ENCODE measurements at places on chromosomes 4 and X.

GRCh38 chr4:118883861-118884260 is 4.8 kb upstream of the SYNPO2 start:
- DNase-seq = no peak

GRCh38 chr4:154622598-154622997 is 10.1 kb upstream of the FGG start:
- DNase-seq = peak; percentile 42

DNA sequence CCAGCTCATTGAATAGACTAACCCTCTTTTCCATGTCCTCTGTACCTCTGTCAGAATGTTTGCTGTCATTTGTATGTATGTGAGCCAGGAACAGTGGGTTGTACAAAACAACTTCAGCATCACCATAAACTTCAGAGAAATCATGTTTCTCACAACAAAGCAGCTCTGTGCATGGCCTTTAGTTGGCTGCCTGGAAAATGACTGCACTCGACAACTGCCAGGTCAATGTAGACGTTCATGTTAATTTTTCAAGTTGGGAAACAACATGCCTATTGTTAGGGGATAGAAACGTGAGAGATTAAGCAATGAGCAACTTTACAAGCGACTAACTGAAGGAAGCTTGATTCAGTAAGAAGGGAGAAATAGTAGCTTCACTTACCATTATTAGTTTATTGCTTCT is 17.9 kb upstream of the CXCL11 start:
- no peak for DNase-seq

GRCh38 chr4:55347610-55348228 is 1.7 kb downstream of the SRD5A3 start:
- DNase-seq = no peak

DNA sequence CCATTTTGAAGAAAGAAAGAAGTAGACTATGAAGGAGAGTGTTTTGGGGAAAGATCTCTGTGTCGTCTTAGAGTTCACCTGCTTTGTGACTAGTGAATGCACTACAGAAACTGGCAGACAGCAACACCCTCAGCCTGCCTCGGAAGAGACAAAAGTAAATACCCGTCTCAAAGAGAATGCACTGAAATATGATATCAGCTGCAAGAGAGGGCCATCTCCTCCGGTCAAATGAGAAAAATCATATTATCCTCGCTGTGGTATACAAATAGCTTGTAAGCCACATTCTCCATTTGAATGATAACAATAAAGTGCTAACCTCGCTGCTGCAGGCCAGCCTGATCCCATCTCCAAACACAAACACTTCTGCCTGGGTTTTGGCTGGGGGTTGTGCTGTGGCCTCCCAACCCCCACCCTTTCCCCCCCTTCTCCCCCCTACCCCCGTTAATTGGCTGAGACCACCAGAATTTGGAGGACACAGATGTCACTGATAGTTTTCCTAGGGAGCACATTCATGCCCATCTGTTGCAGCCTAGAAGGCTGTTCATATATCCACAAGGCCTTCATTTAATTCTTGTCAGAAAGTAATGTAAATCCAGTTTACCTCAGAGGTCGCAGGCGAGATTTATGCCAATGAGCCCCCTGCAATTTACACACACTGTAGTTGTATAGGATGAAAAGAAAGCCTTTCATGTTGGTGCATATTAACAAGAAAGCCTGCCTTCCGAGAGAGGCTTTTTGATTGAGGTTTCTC is 46.3 kb downstream of the ALPK1 start:
- DNase-seq = no peak

- DNase-seq = no peak
Observed at GRCh38 chr4:95379633-95380032, 169.1 kb downstream of the UNC5C start.

DNA sequence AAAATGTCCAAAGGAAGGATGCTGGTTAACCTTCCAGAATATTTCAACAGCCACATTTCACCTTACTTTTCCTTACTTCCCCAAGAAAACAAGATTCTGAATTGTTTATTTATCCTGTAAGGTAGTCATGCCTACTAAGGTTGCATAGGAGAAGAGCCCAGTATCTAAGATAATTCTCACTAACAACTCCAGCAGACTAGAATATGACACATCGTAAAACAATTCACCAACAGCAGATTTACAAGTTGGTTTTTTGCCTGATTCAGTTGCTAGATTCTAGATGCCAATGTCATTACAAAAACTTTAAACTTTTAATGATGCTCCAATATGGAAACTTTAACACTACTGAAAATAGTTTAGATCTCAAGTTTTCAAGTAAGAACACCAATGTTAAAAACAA is 176.4 kb downstream of the IL13RA2 start:
- DNase-seq = no peak

Data from A549 (cell line).